ENCODE measurements at places on chromosomes 6 and 20. TPM values are rescaled to one million over a fixed set of nuclear protein-coding genes. Genes with fewer than 3 reads are reported as not detected.

Gene CEP85L
- total RNA-seq: 10.2 TPM

Gene CDH4
- total RNA-seq: 0.54 TPM

Gene COL12A1
- total RNA-seq: 194 TPM

Gene SLC17A9
- total RNA-seq: 6.3 TPM

Gene MUC21
- total RNA-seq: not detected

Gene SHLD1
- total RNA-seq: 2.8 TPM

Gene HTR1E
- not detected for total RNA-seq

Gene RAET1L
- not detected for total RNA-seq

Gene GJA1
- 113 TPM for total RNA-seq

Gene TNNC2
- total RNA-seq: not detected

Gene PRICKLE4
- not detected for total RNA-seq

Gene ARFGEF2
- total RNA-seq: 27.2 TPM

Gene ZNF165
- 0.16 TPM for total RNA-seq

Gene GPX5
- not detected for total RNA-seq

Gene VWA7
- total RNA-seq: not detected

Gene KCNB1
- total RNA-seq: 0.18 TPM

Gene TAGAP
- total RNA-seq: not detected

Gene C6orf15
- not detected for total RNA-seq

Gene SYNCRIP
- 49.6 TPM for total RNA-seq

Gene MTO1
- total RNA-seq: 28.8 TPM

Gene MEI4
- total RNA-seq: not detected

Gene CALHM5
- 8.9 TPM for total RNA-seq

Gene FUCA2
- 65.2 TPM for total RNA-seq

Gene GABRR1
- total RNA-seq: not detected

Gene CAGE1
- total RNA-seq: not detected

Gene PSORS1C2
- not detected for total RNA-seq

Gene LAMA2
- total RNA-seq: 214 TPM

Gene DHX16
- 24.0 TPM for total RNA-seq

Gene SRSF12
- 0.54 TPM for total RNA-seq

Gene LST1
- total RNA-seq: not detected

Gene PXDC1
- 97.5 TPM for total RNA-seq

Gene HLA-DQB2
- total RNA-seq: not detected

Gene THEMIS
- total RNA-seq: not detected

Gene BHLHE23
- total RNA-seq: not detected

Gene SLC22A1
- total RNA-seq: not detected

Gene CDC5L
- 12.8 TPM for total RNA-seq

Gene NOX3
- not detected for total RNA-seq

Gene MOG
- total RNA-seq: not detected

Gene TFAP2D
- total RNA-seq: not detected

Gene B3GAT2
- total RNA-seq: not detected

Gene SLC22A3
- 3.4 TPM for total RNA-seq

Gene SH3BGRL2
- total RNA-seq: 2.0 TPM

Gene HSPA12B
- 1.1 TPM for total RNA-seq

Gene RIMS4
- not detected for total RNA-seq

Gene HRH3
- total RNA-seq: not detected

Gene TNFRSF6B
- 1.8 TPM for total RNA-seq

Gene TGM3
- total RNA-seq: not detected

Gene TP53TG5
- not detected for total RNA-seq

Gene CYP39A1
- not detected for total RNA-seq

Gene EYS
- total RNA-seq: not detected

Gene RNF39
- not detected for total RNA-seq

Data from cardiac atrium fibroblast (primary cell).